ENCODE measurements at places on chromosomes 2 and 18.

- no peak for DNase-seq
Measured at GRCh38 chr2:11071211-11071610, 84.1 kb upstream of the SLC66A3 start.

DNA sequence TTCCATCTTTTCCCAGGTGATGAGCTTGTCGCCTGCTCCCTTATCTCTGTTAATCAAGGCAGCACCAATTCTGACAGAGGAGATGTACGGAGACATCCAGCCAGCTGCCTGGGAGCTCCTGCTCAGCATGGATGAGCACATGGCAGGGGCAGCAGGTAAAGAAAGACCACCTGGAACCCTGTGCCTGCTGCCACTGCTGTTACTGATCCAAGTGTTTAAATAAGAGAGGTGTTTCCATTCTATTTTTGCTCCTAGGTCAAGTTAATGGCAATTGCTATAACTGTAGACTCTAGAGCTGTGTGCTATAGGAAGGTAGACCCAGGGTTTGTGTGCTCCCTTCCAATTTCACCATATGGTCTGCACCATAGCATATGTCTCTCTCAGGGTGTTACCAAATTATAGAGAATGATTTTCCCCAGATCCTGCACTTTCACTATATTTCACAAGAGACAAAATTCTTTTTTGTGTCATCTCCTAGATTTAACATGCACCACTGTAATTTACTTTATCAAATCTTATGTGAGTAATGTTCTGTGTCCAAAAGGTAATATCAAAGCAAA lies 88.6 kb upstream of the RPE start:
- no peak for DNase-seq

- no peak for DNase-seq
Measured at GRCh38 chr2:159300586-159300985, 14.1 kb upstream of the WDSUB1 start.

- DNase-seq, result no peak
Measured at GRCh38 chr2:230872151-230872967, 7.6 kb downstream of the ITM2C start.

DNA sequence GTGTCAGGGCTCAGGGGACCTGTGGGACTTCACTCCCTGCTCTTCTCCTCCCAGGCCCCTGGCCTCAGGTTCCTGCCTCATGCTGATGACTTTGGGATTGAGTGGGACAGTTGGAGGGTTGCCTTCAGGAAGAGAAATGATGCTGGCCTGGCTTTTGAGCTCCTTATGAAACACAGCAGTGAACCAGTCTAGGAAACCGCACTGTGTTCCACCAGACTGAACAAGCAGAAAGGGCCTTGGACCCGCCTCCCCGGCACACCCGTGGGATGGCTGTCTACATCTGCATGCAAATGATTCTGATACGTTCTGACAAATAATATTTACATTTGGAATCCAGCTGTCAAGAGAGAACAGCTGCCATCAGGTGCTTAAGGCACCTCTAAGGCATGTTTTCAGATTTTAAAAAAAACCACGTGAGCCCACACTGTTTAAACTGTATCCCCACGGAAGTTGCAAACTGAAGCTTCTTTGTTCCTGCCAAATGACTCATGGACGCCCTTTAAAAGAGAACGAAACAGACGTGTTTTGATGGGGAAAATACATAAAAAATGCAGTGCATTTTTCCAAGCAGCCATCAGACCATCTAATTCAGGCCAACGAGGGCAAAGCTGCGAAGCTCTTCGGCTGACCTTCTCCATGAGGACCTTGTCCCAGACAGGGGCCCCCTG lies 27.6 kb upstream of the ASAP2 start:
- DNase-seq, result peak; percentile 38

GRCh38 chr2:161172901-161173540 lies 12.8 kb downstream of the TANK start:
- DNase-seq, result no peak

GRCh38 chr2:101980368-101980767 lies 11.4 kb upstream of the IL1R2 start:
- no peak for DNase-seq

GRCh38 chr18:9177466-9177865 lies 40.9 kb downstream of the ANKRD12 start:
- no peak for DNase-seq

- DNase-seq, result no peak
Measured at GRCh38 chr2:177352441-177353186, 40.0 kb upstream of the AGPS start.

- no peak for DNase-seq
Measured at GRCh38 chr2:17813742-17814473, 2.4 kb upstream of the MSGN1 start.

DNA sequence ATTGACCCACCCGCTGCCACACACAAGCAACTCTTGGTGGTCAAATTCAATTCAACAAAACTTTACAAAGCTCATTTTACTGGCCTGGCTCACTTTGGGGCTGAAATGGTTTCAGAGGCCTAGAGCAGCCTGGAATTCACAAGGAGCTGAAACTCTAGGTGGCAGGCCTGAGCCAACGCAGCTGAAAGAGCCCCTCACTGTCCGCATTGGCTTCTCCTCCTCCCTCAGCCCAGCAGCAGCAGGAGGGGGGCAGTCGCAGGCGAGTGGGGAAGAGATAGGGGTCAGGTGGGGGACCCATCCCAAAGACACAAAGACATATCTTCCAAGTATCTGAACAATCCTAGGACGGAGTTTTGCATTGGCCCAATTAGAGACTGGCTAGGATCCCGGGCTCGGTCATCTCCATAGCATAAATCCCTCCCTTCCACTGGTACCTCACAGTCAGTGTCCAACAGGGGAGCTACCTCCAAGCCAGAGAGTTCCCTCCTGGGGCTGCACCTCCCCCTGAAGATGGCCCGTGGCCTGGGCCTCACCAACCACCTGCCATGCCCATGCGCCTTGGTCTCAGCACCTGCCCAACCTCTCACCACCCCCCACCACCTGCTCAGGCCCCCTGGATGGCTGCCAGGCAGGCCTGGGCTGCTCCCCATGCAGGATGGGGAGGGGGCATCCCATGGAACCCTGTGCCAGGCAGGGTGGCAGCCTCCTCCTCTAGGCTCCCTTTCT lies 113.4 kb downstream of the ZBTB7C start:
- no peak for DNase-seq

DNA sequence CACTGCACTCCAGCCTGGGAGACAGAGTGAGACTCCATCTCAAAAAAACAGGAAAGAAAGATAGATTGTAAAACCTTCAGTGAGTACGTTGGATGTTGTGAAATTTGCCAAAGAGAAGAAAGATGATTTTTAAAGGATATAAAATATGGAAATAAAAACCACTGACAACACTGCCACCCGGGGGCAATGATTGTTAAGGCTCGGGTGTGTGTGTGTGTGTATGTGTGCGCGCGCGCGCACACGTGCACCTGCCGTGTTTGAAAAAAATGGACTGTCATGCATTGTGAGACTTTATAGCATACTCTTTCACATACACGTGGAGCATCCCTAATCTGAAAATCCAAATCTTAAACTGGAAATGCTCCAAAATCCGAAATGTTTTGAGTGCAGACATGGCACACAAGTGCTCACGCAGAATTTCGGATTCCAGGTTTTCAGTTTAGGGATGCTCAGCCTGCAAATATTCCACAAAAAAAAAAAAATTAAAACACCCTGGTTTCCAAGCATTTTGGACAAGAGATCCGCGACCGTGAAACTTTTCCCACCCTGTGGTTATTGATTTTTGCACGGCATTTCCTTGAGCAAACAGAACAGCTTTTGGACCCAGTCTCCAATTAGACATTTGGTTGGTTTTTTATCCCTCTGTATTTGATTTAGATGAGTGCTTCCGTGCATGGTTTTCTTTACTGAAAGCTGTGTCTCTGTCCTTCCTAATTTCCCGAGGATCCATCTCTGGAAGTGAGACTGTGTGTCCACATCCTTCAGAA lies 269.2 kb downstream of the AGAP1 start:
- no peak for DNase-seq

DNA sequence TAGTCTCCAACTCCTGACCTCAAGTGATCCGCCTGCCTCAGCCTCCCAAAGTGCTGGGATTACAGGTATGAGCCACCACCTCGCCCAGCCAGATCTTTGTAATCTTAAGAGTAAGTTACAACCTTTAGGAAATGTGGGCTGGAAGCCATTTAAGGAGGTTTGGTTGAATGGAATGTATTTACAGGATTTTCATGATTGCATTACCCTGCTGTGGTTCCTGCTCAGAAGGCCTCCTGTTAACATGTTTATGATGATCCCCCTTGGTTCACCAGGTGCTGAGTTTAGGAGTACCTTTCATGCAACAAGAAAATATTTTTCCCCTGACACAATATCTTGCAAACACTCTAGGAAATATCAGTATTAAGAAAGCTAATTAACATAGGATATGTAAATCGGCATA lies 187.4 kb upstream of the SH3BP4 start:
- DNase-seq, result no peak

DNA sequence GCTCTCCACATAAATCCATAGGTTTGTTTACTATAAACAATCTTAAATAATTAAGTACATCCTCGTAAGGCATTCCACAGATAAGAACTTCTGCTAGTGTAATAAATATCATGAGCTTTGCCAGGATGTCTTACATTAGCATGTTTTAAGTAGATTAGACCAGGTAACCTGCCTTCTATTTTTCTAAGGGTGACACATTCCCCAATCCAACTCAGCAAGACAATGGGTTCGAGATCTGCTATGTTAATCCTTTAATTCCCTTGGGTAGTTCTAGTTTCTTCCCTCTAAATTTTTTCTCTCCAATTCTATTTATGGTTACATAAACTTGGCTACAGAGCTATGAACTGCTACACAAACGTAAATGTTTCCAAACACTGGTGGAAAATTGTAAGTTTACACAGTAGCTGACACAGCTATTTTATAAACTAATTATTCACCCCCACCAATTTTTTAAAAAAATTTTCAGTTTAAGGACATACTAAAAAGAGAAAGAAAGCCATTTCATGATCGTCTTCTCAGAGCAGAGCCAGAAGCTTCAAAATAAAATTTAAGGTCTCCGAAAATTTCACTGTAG lies 386.5 kb upstream of the SLC39A10 start:
- no peak for DNase-seq

DNA sequence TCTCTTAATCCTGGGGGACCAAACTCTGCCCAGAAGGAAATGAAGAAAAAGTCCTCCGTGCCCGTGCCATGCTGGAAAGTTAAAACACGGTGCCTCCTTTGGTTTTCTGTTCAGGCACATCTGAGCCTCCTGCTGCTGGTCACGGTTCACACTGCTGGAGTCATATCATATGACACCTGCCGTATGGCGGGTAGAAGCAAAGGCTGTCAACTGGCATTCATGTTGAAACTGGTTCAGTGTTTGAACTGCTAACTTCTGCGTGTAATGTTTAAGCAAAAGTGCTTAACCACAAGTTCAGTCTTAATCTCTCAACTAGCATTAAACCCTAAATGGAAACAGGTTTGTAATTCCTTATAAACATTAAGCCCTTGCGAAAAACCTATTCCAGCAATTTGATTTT lies 3.1 kb downstream of the STK39 start:
- DNase-seq, result no peak

GRCh38 chr2:206837775-206838174 lies 72.4 kb downstream of the FASTKD2 start:
- no peak for DNase-seq

DNA sequence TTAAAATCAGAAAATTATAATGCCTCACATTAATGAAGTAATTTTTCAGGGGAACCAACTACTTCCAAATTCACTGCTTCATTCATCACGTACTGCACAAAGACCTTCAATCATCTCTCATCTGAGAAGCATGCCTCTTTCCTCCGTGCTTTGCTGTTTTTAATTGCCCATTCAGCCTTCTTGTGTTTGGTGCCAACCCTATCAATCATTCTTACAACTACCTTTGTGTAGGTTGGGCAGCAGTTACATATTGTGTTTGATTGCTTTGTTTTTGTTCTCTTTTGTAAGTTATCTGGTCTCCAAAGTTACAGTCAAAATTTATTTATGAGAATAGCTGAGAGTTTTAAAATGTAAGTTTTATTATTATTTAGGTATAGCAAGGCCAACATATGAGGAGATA lies 549.0 kb upstream of the SLC8A1 start:
- no peak for DNase-seq

GRCh38 chr2:220646424-220646823 lies 925.7 kb downstream of the EPHA4 start:
- no peak for DNase-seq

DNA sequence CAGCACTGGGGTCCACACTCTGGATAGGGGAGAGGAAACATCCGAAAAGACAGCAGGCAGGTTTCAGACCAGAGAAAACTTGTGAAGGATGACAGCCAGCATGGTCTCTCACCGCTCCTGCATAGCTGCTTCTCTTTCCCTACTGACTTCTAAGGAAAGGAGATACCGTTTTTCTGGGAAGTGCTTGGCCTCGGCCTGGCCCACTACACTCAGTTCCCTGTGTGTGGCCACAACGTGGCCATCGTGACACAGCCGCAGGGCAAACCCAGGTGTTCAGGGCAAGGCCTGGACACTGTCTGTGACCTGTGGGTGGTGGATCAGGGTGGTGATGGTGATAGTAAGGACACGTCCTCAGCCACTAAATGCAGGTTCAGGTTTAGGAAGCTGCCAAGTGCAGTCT lies 34.2 kb upstream of the ACAA2 start:
- no peak for DNase-seq

- no peak for DNase-seq
Measured at GRCh38 chr2:75549401-75550253, 11.1 kb downstream of the EVA1A start.

GRCh38 chr2:2123238-2123637 lies 207.8 kb downstream of the MYT1L start:
- no peak for DNase-seq

DNA sequence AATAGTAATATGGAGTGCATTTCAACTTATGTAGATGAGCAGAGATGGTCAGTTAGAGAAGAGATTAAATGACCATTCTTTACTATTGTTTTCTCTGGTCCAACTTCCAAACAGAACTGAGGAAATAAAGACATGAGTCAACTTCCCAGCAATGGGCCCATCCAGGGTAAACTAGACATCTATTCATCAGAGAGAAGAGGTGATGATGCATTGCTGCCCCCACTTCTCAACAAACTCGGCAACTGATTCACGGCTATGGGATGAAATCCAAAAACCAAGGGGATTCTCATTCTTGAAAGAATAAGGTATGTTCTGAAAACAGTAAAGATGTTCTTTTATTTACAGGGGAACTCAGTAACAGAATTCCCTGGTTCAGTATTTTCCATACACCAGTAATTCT lies 190.7 kb downstream of the RDH14 start:
- DNase-seq, result no peak

DNA sequence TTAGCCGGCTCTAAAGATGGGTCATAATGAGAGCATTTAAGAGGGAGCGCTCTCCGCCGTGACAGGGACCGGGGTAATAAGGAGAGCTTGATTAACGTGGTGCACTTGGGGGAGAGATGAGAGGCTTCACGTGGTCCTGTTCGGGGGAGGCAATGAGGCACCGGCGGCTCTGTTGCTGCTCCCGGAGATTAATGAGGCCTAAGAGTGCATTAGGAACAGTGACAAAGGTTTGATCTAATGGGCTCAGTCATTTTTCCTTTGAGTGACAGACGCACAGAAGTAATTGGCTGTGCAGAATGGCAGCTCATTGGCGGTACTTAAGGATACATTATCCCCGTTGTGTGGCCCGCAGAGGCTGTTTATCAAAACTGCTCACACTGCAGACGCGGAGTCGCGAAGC lies 250.7 kb downstream of the GBX2 start:
- no peak for DNase-seq
